ENCODE measurements at places on chromosomes 2 and 18. TPM values are rescaled to one million over a fixed set of nuclear protein-coding genes. Genes with fewer than 3 reads are reported as not detected.
A peak's percentile ranks its signal among the peaks of the same experiment; 100 is the strongest.

DNA sequence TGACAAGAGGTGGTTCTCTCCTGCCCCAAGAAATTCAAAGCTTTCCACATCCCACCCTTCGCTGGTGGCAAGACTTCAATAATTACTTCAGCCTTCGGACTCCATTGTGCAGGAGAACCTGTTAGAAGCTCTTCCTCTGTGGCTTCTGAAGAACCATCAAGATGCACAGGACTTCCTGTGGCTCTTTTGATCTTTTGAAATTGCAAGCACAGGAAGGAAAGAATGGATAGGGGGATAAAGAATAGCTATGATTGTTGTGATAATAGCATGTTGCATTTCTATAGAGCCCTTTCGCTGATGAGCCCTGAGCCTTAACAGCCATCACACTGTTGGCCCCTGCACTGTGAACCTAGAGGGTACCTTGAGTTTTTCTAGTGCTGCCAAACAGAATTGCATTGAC is 7.4 kb downstream of the EPAS1 start:
- no peak for DNase-seq
- H3K27ac ChIP-seq: no peak overlapping the region
- H3K27me3 ChIP-seq: peaks cover 28% of the 10 kb centered on the region
- H3K36me3 ChIP-seq: no peaks in the 10 kb centered on the region
- peaks cover 16% of the 10 kb centered on the region for H3K4me1 ChIP-seq

GRCh38 chr2:74458132-74458937 is at the start of gene WBP1:
TSS of gene WBP1 (plus strand) at chr2:74458438. CDS start at chr2:74458603, 165 bp downstream.
- peaks cover 33% of the 10 kb centered on the region for H3K27me3 ChIP-seq
- DNase-seq: peak; percentile 100
- H3K4me1 ChIP-seq: peaks cover 62% of the 10 kb centered on the region
- peak within 1 kb of the TSS; percentile 94 for H3K4me3 ChIP-seq
- peak within 1 kb of the TSS; percentile 99 for H3K27ac ChIP-seq
- H3K36me3 ChIP-seq: no peaks in the 10 kb centered on the region

The APOB gene
- polyA plus RNA-seq: not detected

GRCh38 chr2:98730707-98731040 is 258 bp downstream of the MGAT4A start:
- H3K36me3 ChIP-seq: peaks cover 2% of the 10 kb centered on the region
- no peak overlapping the region for H3K27ac ChIP-seq
- H3K4me1 ChIP-seq: peaks cover 77% of the 10 kb centered on the region
- H3K4me3 ChIP-seq: peak overlapping the region; percentile 90
- DNase-seq: peak; percentile 68
- peaks cover 15% of the 10 kb centered on the region for H3K27me3 ChIP-seq

DNA sequence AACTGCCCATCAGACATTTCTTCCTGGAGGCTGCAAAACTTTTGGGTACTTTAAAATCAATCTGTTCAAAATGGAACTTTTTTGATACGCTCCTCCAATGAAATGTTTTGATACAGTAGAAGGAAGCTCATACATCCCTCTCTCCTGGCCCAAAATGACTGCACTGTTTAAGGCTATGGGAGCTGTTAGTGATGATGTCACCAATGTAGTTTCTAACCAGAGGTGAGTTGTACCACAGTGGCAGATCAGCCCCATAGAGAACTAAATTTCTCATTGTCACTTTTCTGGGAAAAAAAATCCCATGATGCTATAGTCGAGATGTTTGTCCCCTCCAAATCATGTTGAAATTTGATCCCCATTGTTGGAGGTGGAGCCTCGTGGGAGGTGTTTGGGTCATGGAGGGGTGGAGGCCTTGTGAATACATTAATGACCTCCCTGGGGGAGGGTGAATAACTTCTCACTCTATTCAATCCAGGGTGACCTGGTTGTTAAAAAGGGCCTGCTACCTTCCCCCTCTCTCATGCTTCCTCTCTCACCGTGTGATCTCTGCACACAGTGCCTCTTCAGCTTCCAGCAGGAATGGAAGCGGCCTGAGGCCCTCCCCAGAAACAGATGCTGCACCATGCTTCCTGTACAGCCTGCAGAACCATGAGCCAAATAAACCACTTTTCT is 117.4 kb upstream of the NPAS2 start:
- H3K4me3 ChIP-seq: no peak overlapping the region
- H3K27me3 ChIP-seq: peaks cover 2% of the 10 kb centered on the region
- H3K36me3 ChIP-seq: no peaks in the 10 kb centered on the region
- H3K27ac ChIP-seq: no peak overlapping the region
- H3K4me1 ChIP-seq: no peaks in the 10 kb centered on the region

The ATG4B gene
- 70.5 TPM for polyA plus RNA-seq

DNA sequence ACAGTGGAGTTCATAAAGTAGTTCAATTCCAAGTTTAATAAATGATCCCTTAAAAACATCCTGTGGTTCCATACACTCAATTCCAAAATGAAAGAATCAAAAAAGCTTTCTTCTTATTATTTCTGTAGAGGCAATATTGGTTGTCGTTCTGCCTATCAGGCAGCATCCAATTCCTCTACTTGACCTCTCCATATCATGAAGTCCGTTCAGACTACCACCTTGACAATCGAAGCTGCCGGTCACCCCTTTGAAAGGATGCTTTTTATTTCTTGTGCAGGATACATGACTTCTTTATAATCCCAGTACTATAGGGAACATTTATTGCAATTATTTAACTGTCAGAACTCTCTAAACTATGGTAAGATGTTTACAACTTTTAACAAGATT is 3.3 kb upstream of the KCTD1 start:
- DNase-seq: no peak
- peaks cover 18% of the 10 kb centered on the region for H3K4me1 ChIP-seq
- peak overlapping the region; percentile 50 for H3K4me3 ChIP-seq
- no peaks in the 10 kb centered on the region for H3K36me3 ChIP-seq
- no peak overlapping the region for H3K27ac ChIP-seq

DNA sequence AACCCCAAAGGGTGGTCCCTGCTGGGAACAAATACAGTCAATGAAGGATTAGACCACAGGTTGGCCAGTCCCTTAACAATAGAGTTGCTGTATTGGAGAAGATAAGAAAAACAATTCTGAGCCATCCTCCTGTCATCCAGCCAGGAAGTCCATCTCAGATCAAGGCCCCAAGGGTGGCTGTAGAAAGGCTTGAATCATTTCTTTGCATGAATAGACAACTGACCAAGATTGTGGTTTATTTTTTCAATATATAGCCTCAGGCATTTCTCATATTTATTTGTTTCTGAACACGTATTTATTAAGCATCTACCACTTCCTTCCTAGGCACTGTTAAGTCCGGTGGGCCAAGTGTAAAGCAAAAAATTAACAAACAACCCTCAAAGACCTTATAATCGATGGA is 274.4 kb upstream of the SLC14A2 start:
- no peak for DNase-seq
- no peaks in the 10 kb centered on the region for H3K36me3 ChIP-seq
- no peaks in the 10 kb centered on the region for H3K4me1 ChIP-seq
- no peak overlapping the region for H3K27ac ChIP-seq

The RPRM gene
- not detected for polyA plus RNA-seq

GRCh38 chr2:234165421-234165820 is 114.9 kb downstream of the SPP2 start:
- DNase-seq: no peak
- no peak overlapping the region for H3K27ac ChIP-seq
- peaks cover 6% of the 10 kb centered on the region for H3K27me3 ChIP-seq
- H3K4me1 ChIP-seq: peaks cover 27% of the 10 kb centered on the region
- H3K36me3 ChIP-seq: no peaks in the 10 kb centered on the region

The SERPINB2 gene
- not detected for polyA plus RNA-seq

GRCh38 chr2:25699216-25699615 is 25.8 kb upstream of the DTNB start:
- H3K27ac ChIP-seq: no peak overlapping the region
- H3K4me3 ChIP-seq: no peak overlapping the region
- H3K27me3 ChIP-seq: no peaks in the 10 kb centered on the region

The RUFY4 gene
- not detected for polyA plus RNA-seq

The AKAIN1 gene
- polyA plus RNA-seq: not detected

The CYP27C1 gene
- not detected for polyA plus RNA-seq

DNA sequence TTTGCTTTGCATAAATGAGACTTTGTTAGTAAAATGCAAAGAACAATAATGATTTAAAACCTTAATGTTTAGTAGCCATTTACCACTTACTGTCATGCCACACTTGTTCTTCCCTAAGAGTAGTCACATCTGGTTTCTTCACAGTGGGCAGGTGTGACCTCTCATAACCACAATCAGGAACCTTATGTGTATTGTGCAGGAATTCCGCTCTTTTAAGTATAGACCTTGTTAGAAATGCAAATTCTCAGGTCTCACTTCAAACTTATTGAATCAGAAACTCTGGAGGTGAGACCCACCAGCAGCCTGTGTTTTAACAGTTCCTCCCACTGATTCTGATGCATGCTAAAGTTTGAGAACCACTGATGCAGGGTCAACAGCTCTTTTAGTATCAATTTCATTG is 518.8 kb upstream of the MEX3C start:
- no peak overlapping the region for H3K4me3 ChIP-seq
- no peak overlapping the region for H3K27ac ChIP-seq
- peaks cover 1% of the 10 kb centered on the region for H3K27me3 ChIP-seq
- no peaks in the 10 kb centered on the region for H3K4me1 ChIP-seq
- H3K36me3 ChIP-seq: no peaks in the 10 kb centered on the region
- no peak for DNase-seq

GRCh38 chr2:208311954-208312353 is 45.9 kb downstream of the PIKFYVE start:
- peak overlapping the region; percentile 4 for H3K27ac ChIP-seq
- H3K36me3 ChIP-seq: peaks cover 15% of the 10 kb centered on the region
- DNase-seq: no peak
- H3K4me3 ChIP-seq: no peak overlapping the region
- no peaks in the 10 kb centered on the region for H3K4me1 ChIP-seq

- no peak overlapping the region for H3K4me3 ChIP-seq
- H3K27ac ChIP-seq: no peak overlapping the region
- H3K4me1 ChIP-seq: peaks cover 2% of the 10 kb centered on the region
- H3K36me3 ChIP-seq: no peaks in the 10 kb centered on the region
Observed at GRCh38 chr2:65550246-65550645, 117.8 kb upstream of the SPRED2 start.

The UGT1A8 gene
- not detected for polyA plus RNA-seq

The FAM237A gene
- polyA plus RNA-seq: not detected

The FIGN gene
- polyA plus RNA-seq: not detected

GRCh38 chr2:152571048-152571766 is 146.1 kb downstream of the PRPF40A start:
- H3K4me1 ChIP-seq: peaks cover 17% of the 10 kb centered on the region
- no peak overlapping the region for H3K4me3 ChIP-seq
- H3K36me3 ChIP-seq: no peaks in the 10 kb centered on the region
- H3K27me3 ChIP-seq: no peaks in the 10 kb centered on the region

DNA sequence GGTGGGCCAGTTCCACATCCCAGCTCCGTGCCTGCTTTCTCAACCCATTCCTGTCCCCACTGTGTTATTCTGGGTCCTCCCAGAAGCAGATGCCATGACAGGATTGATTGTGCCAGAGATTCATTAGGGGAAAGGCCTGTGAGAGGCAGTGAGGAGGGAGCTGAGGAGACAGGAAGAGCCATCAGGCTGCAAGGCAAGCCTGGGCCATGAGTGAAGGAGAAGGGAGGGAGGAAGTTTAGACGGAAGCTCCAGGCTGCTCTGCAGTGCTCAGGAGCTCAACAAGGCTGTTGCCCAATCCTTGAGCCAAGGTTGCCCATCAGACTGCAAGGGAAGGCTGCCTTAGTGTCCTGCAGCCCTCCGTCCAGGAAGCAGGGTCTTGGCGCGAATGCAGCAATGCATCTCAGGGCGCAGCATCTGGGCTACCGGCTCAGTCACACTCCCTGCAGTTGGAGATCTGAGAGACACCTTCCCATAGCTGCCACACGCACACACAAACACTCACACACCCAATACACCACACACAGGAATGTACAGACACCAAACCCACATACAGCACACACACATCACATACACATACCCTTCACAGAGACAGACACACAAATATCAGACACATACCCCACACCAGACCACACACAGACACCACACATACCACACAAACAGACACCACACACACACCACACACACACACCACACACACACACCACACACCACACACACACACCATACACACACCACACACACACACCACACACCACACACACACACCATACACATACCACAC is 139.5 kb upstream of the NDUFV2 start:
- no peaks in the 10 kb centered on the region for H3K27me3 ChIP-seq
- no peaks in the 10 kb centered on the region for H3K36me3 ChIP-seq
- no peaks in the 10 kb centered on the region for H3K4me1 ChIP-seq
- no peak overlapping the region for H3K4me3 ChIP-seq
- H3K27ac ChIP-seq: no peak overlapping the region

GRCh38 chr18:60018618-60019462 is 119.0 kb downstream of the PMAIP1 start:
- no peak overlapping the region for H3K4me3 ChIP-seq
- no peak for DNase-seq
- H3K4me1 ChIP-seq: no peaks in the 10 kb centered on the region

Measured in immature natural killer cell (primary cell).